NCI-H2081 treated with DMSO at 0.1 percent for 48 hours (cell line): ENCODE measurements at places on chromosomes 3 and 15.

GRCh38 chr3:57048052-57048671, 12.3 kb upstream of the SPATA12 start:
- no peak for DNase-seq

DNA sequence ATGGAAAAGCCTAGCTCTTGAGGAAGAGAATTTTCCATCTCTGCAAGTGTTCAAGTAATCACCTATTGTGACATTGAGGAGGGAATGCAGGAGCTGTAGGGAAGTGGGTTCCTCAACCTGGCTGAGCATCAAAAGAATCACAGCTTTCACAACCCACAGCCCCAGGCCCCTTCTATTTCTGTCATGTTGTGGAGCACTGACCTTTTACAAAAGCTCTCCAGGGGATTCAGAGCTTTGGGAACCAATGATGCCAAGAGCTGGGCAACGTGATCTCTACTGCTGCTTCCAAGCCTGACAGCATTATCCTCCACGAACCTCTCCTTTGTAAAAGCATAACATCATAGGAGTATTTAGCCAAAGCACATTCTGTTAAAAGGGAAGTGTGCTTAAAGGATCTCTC, 231.1 kb downstream of the ADAMTS9 start:
- DNase-seq = no peak

GRCh38 chr3:194023501-194024280, 112.3 kb upstream of the HES1 start:
- DNase-seq = peak; percentile 66

DNA sequence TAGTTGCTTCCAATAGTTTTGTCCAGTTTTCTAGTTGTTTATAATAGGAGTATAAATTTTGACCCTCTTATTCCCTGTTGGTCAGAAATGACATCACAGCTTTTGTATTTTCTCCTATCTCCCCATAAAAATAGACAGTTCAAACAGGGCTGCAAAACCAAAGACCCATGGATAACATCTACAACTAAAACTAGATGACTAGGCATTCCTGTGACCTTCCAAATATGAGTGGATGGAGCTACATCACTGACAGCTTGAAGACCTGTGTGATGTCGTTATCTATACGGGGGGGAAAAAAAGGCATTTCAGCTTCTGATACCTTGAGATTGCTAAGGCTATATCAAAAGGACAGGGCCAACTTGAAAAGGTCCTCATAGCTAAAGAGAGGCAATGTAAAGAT, 84.6 kb downstream of the REC114 start:
- DNase-seq = no peak

DNA sequence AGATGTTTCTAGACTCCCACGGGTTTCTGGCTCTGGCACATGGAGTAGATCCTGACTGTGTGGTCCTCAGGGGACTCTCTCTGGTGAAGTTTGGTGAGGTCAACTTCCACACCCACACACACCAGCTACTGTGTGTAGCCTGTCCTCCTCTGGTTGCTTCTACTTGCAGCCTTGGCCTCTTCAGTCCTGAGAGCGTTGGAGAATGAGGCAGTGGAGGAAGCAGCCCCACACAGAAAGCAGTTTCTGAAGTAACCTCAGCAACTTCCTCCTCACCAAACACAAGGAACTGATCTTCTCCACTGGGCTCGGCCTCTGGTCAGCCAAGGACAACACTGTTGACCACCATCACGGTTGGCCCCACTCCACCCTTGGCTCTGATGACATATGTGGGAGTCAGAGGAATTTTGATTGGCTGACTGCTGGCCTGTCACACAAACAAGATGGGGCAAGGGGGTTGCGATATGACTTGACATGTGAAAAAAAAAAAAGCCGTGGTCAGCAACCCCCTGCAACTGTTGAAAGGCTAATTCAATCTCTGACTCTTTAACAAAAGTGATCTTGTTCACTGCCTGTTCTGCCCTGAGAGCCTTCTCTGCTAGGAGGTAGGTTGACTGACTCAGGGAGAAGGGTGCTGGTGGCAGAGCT, 19.6 kb downstream of the CD86 start:
- no peak for DNase-seq
